ENCODE measurements at places on chromosomes 2 and 18.
A peak's percentile ranks its signal among the peaks of the same experiment; 100 is the strongest.

GRCh38 chr2:132733094-132733493 lies 63.1 kb upstream of the LYPD1 start:
- DNase-seq = no peak

DNA sequence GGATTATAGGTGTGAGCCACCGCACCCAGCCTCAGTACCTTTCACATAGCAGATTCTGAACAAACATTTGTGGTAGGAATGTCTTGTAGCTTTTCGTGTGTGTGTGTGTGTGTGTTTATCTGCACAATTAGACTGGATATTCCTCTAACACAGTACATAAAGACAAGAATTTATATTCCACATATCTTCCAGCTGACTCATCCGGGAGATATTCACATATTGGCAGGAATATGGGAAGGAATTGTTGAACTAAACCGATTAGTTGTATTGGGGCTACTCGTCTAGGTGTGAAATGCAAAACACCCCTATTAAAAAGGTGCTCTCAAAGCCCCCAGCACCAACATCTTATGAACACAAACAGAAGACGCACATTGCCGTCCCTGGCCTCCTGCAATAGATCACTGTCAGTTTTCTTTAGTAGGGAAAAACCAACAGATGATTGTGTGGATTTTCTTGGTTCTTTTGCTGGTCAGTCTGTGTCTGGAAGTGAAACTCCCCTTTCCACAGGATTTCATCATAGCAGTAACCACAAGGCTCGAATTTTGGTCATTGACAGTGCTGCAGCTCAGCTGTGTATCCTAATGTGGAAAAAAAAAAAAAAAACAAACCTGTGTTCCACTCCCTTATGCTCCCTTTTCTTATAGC lies 208.5 kb upstream of the ACVR2A start:
- DNase-seq = peak; percentile 44

- no peak for DNase-seq
These were observed 107.7 kb downstream of the NFATC1 start for GRCh38 chr18:79503406-79503805.

- DNase-seq = no peak
These were observed 38.6 kb downstream of the SS18 start for GRCh38 chr18:26051843-26052242.

DNA sequence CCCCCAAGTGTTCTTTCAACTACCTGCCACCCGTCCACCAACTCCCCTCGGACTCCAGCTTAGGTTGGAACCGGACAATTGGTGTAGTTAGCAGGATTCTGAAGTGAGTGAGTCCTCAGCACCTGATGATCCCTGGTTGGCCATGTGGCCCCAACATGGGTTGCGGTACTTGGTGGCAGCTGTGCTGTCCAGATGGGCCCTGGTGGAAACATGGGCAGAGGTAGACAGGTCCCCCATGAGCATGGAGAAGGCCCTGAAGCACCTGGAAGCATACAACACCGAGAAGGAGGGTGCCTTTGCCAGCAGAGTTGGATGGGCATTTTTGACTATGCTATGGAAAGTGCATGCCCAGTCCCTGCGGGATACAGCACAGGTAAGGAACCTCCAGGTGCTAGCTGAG lies 11.0 kb upstream of the C2orf42 start:
- no peak for DNase-seq

GRCh38 chr2:85975581-85975980 lies 86.8 kb upstream of the ST3GAL5 start:
- no peak for DNase-seq

- peak; percentile 37 for DNase-seq
These were observed 106.8 kb downstream of the ASAP2 start for GRCh38 chr2:9313443-9313842.

- no peak for DNase-seq
These were observed 32.7 kb downstream of the EIPR1 start for GRCh38 chr2:3344897-3345296.

GRCh38 chr18:25350489-25351251 lies 1.3 kb downstream of the ZNF521 start:
- DNase-seq = no peak

DNA sequence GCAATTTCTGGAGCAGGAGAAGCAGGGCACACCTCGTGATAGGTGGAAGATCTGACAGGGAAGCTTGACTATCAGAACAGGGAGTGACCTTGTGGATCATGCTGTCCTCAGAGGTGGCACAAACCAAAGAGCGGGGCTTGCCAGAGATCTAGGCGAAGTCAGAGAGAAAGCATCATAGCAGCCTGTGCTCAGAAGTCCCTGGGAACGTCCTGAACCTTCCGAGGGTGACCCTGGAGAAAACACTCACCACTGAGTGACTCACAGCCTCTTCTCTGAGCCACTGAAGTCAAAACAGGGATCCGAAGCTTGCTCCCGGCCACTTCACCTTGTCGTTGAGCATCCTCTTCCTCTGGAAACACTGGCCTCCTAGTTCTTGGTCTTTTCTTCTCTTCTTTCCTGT lies 56.7 kb downstream of the IL1R2 start:
- no peak for DNase-seq

DNA sequence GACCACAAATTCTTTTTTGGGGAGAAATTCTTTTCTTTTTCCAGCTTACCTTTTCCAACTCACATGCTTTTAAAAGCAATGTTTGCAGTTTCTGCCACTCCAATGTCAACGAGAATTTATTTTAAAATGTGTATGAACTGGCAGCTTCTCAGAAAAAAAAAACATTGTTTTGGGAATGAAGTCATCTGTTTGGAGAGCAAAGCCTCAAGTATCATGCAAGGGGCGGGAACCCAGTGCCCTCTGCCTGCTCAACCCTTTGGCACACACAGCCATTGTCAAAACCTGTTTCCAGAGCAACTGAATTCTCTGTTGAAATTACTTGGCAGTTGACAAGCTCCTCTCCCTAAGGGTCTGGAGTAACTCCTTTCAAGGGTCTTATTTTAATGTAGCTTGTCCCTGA lies 128.5 kb downstream of the QPCT start:
- peak; percentile 72 for DNase-seq

DNA sequence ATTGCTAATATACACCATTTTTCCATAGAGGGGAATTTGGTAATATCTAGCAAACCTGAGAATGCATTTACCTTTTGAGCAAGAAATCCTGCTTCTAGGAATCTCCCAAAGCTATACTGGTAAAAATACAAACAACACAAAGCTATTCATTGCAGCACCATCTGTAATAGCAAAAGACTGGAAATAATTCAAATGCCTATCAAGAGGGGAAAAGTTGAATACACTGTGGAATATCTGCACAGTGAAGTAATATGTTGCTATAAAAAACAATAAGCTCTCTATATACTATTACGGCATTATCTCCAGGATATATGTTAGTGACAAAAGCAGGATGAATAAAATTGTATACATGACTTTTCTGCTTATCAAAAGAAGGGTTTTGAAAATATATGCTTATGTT lies 112.3 kb upstream of the CHAC2 start:
- DNase-seq = no peak

DNA sequence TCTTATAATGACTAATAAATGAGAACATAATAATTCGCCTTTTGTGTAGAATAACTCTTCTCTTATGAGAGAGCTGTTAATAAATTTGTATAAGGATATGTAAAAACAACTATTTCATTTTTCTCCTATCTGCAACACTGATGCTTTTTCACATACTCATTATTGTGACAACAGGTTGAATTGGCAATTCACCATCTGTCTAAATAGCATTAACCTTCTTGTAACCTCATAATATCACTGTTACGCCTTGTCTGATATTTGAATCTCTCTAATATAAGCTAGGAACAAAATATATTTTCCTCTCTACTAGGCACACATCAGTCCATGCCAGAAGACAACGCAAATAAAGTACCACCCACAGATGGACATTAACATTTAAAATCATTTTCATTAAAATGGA lies 938.9 kb downstream of the CPS1 start:
- no peak for DNase-seq

GRCh38 chr2:216694082-216694825 lies 1.1 kb downstream of the IGFBP5 start:
- no peak for DNase-seq

DNA sequence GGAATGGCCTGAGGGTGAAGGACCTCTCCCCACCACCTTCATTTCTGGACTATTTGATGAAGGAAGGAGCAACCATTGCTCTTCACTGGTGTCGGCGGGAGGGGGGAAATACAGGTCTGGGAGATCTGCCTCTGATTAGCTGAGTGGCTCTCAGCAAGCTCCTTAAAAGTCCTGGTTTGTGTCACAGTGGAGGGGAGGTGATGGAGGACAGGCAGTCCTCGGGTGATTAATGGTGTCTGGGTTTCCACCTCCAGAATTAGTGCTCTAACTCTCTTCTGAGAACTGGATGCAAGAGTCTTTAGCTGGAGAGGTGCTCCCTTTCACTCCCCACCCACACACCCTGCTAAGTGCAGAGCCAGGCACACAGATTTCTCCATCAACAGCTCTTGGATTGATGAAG lies 83.2 kb downstream of the TTC32 start:
- DNase-seq = no peak

DNA sequence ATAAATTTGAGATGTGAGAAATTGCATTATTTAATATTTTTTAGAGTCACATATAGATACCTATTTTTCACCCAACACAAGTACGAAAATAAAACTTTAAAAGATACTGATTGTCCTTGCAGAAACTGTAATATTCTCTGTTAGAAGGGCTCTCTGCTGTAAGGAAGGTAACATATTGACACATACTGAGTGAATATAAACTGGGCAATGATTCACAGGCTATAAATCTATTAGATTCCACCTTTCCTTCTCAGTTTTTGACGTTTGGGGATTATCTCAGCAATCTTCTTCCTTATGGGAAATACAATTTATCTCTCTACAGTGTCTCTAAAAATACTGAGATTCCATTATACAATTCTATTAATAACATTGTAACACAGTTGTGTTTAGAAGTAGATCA lies 229.1 kb upstream of the MAP2 start:
- no peak for DNase-seq

All from urothelium cell line (cell line).